ENCODE measurements at places on chromosomes 7 and 10.

- no peak for DNase-seq
Measured at GRCh38 chr10:30456266-30456665, 22.3 kb downstream of the MAP3K8 start.

DNA sequence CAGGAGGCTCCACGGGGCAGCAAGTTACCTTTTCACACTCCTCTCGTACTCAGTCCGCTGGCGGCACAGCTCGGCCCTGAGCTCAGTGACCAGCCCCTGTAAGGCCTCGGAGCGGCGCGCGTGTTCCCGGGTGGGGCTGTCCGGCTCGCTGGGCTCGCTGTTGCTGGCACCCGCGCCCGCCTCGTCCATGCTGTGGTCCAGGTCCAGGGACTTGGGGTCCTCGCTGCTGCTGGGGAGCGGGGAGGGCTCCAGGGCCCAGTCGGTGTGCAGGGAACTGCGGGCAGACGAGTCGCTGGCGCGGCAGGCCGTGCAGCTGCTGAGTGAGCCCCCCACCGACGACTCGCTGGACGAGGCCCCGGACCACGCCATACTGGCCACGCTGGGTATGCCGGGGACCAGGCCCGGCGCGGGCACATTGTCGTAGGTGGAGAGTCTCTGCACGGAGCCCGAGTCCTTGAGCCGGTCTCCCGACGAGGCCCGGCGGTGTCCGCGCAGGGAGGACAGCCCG, 143.8 kb downstream of the MAPK8 start:
- DNase-seq, result no peak

- DNase-seq, result no peak
Measured at GRCh38 chr7:131604841-131605279, 48.4 kb upstream of the PODXL start.

DNA sequence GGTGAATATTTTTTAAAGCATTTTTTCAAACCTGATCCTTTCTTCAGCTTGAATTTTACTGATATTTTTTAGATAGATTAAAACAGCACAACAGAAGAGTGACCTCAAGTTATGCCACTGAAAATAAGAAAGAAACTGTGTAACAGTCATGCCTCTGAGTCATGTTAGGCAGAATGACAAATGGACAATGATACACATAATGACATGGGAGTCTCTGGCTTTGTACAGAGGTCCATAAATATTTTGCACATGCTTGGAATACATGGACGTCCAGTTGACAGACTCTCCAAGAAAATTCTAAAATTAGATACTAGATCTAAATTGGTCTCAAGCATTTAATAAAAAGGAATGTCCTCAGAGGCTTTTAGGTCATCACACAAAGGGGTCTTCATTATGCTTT, 21.9 kb upstream of the SEMA3A start:
- no peak for DNase-seq

DNA sequence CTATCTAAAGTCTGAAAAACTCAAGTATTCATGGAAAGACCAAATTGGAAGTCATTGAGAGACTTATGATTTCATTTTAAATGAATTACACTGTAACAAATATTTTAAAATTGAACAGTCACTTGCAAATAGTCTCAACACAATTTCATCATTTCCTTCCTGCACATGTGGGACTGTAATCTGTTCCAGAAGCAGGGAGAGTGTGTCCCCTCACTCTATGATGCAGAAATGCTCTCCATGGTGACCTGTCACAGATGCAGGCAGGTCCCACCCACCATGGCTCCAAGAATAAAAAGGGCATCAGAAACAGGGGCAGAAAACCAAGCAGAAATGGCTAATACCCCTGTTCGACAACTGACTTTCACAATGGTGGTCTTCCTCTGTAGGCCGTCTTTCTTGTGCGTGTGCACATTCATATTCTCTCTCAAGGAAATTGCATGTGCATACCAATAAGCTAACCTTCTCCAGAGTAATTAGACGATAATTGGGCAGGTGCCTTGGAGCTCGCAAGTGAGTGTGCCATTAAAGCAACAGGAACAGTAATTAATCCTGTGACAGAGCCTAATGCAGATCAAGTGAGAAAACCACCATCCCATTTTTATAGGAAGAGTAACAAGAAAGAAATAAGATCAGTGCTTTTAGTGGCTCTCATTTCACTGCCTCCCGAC, 170.9 kb downstream of the ZMYND11 start:
- DNase-seq, result no peak

DNA sequence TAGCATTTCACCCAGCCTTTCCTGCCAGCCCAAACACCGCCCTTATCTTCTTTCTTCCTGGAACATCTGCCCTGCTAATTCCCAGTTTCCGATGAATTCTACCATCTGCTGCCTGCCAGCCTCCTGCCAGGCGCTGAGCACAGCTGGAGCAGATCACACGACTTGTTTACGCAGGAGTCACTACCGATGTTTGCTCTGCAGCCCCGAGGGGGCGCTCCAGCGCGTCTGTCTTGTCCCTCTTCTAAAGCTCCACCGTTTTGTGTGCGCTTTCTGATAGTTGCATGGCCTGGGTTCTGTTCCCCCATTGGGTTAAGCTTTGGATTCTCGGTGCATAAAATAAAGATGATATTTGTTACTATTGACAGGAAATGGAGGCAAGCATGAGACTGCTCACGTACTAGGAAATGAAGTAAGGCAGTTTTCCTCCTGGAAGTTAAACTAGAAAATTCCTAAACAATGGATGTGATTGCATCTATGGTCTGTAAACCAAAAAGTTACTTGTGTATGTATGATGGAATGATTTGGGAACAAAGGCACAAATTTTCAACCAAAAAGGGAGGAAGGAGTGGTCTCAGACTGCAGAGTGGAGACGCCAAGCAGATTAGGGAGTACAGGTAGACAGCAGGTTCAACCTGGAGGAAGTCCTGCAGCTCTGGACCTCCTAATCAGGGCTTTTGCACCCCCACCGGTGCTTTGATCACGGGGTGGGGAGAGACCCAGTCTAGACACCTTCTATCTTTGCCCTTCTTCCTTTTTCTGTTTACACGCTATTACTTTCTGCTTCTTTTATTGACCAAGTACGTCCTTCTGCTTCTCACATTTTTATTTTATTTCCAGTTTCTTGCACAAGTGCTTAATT, 2.2 kb upstream of the RBM17 start:
- DNase-seq, result peak; percentile 81

DNA sequence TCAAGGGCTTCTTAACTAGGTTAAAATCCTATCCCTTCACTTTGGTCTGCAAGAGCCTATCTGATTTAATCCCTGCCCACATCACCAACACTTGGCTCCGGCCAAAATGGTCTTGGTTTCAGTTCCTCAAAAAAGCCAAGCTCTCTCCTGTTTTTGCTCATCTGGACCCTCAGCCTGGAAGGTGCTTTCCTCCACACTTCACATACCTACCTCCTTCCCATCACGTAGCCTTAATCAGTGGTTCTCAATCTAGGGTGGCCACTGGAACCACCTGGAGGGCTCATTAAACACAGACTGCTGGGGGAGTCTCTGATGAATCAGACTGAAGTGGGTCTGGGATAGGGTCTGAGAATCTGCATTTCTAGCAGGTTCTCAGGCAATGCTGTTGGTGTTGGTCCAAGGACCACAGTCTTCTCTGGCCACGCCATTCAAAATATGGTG, 227.0 kb upstream of the AOAH start:
- DNase-seq, result no peak

DNA sequence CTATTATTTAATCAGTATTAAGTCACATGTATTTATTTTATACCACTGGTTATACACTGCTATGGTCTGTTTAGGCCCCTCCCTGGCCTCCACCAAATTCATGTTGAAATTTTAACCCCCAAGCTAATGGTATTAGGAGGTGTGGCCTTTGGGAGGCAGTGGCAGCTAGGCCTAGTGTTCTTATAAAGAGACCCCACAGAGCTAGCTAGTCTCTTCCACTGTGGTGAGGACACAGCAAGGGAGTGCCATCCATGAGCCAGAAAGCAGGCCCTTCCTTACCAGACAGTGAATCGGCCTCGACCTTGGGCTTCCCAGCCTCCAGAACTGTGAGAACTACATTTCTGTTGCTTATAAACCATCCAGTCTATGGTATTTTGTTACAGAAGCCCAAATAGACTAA, 28.7 kb downstream of the RBM48 start:
- DNase-seq, result no peak

DNA sequence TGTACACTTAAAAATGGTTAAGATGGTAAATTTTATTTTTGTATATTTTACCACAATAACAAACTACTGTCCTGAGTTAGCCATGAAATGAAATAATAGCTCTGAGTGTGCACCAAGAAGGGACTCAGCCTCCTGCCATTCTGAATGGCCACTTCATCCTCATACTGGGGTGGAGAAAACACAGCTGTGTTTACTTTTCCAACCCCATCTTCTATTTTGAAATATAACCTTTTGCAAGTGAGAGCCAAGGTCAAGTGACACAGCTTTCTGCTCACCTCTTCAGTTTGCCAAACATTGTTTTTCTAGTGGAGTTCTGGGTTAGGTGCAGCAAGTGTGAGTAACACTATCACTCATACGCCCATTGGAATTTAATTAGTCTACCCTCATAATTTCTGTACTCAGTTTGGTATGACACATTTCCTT, 107.4 kb upstream of the GLCCI1 start:
- DNase-seq, result no peak

DNA sequence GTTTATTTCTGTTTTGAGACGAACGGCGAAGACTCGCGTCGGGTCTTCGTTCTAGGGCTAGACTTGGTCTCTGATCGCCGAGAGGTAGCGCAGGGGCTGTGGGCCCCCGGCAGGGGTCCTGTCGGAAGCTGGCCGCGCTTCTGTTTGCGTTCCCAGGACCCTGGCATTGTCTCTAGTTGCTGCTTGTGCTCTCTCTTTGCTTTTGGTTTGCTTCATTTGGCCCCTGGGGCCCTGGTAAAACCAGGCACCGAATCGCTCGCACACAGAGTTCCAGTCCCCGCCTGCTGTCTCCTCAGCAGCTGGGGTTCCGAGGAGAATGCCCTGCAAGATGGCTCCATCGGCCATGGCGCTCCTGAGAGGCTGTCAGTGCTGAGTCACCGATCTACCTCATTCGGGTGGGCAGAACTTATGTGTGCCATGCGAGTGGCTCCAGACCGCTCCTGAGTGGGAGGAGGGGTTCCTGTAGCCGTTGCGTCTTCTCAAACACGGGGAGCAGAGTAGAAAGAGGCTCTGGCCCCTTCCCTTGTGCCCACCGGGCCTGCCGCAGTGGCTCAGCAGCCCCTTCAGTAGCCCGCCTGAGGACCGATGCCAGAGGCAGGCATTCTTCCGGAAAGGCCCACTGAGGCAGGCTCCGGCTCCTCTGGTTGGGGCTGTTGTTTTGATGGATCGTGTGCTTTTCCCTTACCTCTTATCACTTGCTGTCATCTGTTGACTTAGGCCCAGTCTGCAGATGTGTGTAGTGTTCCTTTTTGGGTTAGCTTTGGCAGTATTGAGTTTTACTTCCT, 826 bp downstream of the CHPF2 start:
- peak; percentile 75 for DNase-seq

DNA sequence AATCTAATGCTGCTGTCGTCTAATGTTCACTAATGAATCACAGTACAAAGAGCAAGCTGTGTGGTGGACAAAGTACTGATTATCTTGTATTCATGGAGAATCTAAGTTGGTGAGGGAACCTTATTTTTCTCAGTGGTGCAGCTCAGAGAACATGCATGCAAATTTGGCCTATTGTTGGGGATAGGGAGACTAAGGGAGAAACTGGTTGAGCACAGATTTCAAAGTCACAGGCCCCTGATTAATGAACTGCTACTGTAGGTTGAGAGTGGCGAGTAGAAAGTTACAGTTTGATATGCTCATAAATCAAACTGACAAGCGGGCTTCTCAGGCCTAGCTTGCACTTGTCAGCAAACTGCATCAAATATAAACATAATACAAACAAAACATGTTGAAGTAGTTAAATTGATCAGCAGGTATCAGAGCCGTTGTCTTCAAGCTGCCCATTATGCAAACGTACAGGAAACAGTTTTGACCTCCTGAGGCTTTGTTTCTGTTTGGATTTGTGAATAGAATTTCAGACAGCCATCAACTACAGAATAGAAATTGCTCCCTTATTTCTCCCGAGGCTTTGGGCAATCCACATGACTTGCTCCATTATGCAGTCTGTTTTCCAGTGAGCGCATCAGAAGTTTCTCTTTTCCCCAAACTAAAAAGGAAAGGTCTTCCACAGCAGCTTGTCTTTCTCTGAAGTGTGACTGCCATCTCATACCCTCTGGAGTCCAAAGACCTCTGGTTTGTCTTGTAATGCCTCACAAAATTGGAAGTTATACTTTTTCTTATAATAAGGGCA, 215.8 kb downstream of the FOXP2 start:
- no peak for DNase-seq

DNA sequence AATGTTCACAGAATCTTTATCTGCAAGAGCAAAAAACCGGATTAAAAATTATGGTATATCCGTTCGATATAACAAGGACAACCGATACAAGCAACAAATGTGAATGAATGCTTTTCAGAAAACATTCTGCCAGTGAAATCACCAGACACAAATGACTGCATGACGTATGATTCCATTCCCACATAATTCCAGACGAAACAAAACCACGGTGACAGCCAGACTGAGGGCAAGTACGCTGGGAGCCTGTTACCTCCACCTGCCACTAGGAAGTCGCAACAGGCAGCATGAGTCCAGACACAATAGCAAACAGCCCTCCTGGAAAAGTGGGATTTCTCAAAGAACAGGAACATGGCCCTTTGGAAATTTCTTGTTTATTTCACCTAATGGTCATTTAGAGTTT, 41.7 kb downstream of the MAD1L1 start:
- DNase-seq, result no peak

DNA sequence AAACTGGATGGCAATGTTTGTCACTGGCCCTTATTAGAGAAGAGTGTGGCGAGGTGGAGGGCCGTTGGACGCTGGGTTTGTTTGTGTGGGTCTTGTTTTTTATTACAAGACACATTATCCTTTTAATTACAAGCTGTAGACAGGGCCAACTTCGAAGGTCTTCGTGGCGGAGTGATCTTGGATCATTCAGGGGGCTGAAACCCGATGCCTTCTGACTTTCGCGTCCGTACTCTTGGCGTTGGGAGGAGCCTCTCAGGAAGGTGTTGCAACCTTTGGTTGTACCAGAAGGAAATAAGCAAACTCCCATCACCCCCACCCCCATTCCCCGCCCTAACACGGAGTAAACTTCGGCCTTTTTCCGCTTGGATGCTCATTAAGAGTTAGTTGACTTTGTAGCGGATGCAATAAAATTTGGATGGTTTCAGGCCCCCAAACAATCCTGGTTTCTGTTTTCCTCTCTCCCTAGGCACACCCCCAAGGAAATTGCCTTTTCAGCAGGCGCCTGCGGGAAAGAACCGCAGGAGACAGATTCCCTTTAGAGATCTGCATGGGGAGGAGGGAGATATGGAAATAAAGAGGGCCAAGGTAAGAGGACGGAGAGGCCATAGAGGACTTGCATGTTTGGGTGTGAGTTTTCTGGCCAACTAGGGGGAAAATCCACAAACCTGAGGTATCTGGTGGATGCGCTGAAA, 294.5 kb upstream of the NFE2L3 start:
- DNase-seq, result no peak
